ENCODE measurements at places on chromosomes 1 and 21.

DNA sequence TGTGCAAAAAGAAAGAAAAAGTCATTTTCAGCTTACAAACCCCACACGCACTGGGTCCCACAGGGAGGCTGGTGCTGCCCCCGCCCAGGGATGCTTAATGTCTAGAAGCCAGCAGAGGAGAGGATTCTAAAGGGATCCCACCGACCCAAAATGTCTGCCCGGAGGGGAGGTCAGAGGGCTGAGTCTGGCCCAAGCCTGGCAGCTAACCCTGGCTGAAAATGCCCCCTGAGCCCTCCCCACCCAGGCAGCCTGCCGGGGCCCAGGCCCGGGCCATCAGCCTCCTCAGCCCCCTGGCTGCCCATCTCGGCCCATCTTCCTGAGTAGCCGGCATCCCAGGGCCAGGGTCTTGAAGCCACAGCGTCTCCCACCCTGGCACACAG is 33.5 kb downstream of the ACOT7 start:
- DNase-seq: no peak

- no peak for DNase-seq
Measured at GRCh38 chr1:219339466-219339865, 165.8 kb downstream of the LYPLAL1 start.

DNA sequence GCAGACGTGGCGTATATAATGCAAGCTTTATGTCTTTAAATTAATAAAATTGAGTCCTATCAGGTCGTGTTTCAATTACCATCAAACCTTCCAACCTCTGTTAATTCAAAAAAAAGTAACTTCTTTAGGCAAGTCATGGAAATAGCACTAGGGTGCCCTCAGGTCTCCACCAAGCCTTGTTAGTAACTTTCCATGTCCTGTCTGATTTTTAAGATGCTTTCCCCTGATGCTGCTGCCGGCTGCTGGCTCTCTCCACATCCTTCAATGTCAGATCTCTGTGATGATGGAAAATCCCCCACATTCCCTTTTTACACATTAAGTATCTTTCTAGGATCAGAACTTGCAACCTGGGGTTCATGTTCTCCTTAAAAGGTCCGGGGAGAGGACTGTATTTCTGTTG is 3.0 kb downstream of the ERG start:
- DNase-seq: no peak

- DNase-seq: no peak
Measured at GRCh38 chr1:176122282-176122681, 84.8 kb downstream of the COP1 start.

DNA sequence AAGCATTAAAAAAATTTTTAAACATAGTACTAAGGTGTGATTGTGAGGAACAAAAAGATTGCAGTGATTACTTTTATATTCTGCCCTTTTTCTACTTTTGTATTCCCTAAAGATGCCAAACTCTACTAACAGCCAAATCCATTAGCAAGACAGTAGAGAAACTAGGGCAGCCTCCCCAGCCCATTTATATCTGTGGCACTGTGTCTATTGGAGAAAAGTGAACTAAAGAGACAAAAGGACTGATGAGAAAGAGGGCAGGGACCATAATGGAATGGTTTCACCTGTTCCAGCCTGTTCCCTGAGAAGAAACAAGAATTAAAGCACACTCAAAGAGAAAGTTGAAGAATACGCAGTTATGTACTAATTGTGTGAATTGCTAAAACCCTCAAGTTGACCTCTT is 56.6 kb downstream of the ATG4C start:
- DNase-seq: no peak

GRCh38 chr1:93821423-93822144 is 57.4 kb downstream of the DNTTIP2 start:
- no peak for DNase-seq

- DNase-seq: no peak
Measured at GRCh38 chr21:33660406-33660805, 18.1 kb downstream of the ITSN1 start.

GRCh38 chr1:81834268-81834667 is 33.5 kb downstream of the ADGRL2 start:
- no peak for DNase-seq

GRCh38 chr1:118397496-118397859 is 212.4 kb upstream of the SPAG17 start:
- DNase-seq: no peak

DNA sequence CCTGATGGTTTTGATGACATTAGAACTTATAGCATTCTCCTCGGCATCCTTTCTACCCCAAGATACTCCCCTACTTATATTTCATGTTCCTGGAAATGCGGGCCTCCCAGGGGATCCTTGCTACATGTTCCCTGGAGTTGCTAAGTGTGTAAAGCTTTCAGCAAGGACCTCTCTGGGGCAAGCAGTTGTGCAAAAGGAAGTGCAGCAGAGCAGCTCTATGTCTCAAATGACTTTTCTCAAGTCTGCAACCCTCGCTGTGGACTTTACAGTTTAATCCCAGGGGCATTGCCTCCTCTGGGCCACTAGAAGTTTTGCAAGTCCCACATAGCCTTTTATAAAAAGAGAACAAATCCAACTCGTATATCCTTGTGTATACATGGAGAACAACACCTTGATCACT is 20.8 kb upstream of the MNDA start:
- no peak for DNase-seq

DNA sequence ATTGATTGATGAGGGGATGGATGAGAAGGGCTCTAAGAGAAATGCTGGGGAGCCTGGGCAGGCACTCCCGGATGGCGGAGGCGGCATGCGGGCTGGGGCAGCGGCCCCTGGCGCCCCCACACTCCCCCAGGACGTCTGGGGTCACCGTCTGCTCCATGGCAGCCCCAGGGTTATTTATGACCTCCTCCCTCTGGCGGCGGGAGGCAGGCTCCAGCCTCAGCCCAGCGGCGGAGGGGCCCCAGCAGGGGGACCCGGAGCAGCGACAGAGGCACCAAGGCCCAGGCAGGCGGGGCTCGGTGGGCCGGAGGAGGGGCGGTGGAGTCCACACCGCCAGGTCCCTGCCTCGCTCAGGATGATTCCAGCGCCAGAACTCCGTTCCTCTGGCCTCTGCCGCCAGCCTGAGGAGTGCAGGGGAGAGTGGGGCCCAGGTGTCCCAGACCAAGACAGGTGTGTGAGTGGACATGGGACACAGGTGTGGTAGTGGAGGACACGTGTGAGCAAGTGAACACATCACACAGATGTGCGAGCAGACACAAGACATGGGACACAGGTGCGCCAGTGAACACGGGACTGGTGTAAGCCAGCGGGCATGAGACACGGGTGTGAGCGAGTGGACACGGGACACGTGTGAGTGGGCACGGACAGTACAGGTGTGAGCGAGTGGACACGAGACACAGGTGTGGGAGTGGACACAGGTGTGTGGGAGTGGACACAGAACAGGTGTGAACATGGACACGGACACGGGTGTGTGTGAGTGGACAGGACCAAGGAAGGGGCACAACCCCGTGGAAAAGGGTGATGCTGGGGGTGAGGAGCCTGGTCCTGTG is 2.5 kb upstream of the SAMD11 start:
- DNase-seq: peak; percentile 74

GRCh38 chr21:28336314-28336713 is 656.4 kb downstream of the LTN1 start:
- DNase-seq: no peak

DNA sequence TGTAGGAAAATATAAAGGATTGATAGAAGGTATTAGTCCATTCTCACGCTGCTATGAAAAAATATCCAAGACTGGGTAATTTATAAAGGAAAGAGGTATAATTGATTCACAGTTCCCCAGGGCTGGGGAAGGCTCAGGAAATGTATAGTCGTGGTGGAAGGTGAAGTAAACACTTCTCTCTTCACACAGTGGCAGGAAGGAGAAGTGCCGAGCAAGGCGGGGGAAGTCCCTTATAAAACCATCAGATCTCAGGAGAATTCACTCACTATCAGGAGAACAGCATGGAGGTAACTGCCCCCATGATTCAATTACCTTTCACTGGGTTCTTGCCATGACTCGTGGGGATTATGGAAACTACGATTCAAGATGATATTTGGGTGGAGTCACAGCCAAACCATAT is 1806.0 kb downstream of the MRPL39 start:
- no peak for DNase-seq

DNA sequence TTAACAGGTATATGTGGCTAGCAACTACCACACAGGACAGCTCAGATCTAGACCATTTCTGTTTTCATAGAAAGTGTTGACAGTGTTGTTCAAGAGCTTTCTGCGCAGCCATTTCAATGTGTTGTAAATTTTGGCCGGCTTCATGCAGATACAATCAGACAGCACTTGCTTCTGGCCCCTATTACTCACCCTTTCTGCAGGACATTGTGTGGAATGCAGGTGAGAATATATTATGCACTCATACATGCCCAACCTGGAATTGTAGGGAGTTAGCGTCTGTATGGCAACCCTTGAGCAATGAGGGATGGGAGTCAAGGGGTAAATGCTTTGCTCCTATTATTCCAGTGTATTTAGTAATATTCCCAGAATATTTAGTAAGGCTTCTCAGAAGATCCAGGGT is 180.9 kb upstream of the PLXNA2 start:
- no peak for DNase-seq

Measured in C1 segment of cervical spinal cord (tissue), 14 donors.